ENCODE measurements at places on chromosomes 7 and 10. TPM values are rescaled to one million over a fixed set of nuclear protein-coding genes. Genes with fewer than 3 reads are reported as not detected.

- DNase-seq, result no peak
- no peaks in the 10 kb centered on the region for H3K4me1 ChIP-seq
- no peaks in the 10 kb centered on the region for H3K36me3 ChIP-seq
- H3K27me3 ChIP-seq, result no peaks in the 10 kb centered on the region
- H3K27ac ChIP-seq, result no peak overlapping the region
These were observed 109.3 kb upstream of the HPS1 start for GRCh38 chr10:98556061-98556460.

- DNase-seq, result no peak
- no peaks in the 10 kb centered on the region for H3K27me3 ChIP-seq
- H3K27ac ChIP-seq, result no peak overlapping the region
These were observed 80.2 kb upstream of the MSRB2 start for GRCh38 chr10:23015021-23015707.

GRCh38 chr7:105218215-105218614 lies 170.5 kb downstream of the SRPK2 start:
- H3K4me3 ChIP-seq, result no peak overlapping the region
- H3K27me3 ChIP-seq, result no peaks in the 10 kb centered on the region
- H3K4me1 ChIP-seq, result peaks cover 4% of the 10 kb centered on the region
- H3K27ac ChIP-seq, result no peak overlapping the region
- no peaks in the 10 kb centered on the region for H3K36me3 ChIP-seq

- peaks cover 2% of the 10 kb centered on the region for H3K36me3 ChIP-seq
- peaks cover 9% of the 10 kb centered on the region for H3K4me1 ChIP-seq
- no peak overlapping the region for H3K4me3 ChIP-seq
- no peak for DNase-seq
- no peak overlapping the region for H3K27ac ChIP-seq
These were observed 245.3 kb downstream of the KCNMA1 start for GRCh38 chr10:77392236-77392721.

Gene ZCWPW1
- 7.7 TPM for total RNA-seq

Gene PILRA
- total RNA-seq, result 4.1 TPM

Gene HHEX
- 6.0 TPM for total RNA-seq

DNA sequence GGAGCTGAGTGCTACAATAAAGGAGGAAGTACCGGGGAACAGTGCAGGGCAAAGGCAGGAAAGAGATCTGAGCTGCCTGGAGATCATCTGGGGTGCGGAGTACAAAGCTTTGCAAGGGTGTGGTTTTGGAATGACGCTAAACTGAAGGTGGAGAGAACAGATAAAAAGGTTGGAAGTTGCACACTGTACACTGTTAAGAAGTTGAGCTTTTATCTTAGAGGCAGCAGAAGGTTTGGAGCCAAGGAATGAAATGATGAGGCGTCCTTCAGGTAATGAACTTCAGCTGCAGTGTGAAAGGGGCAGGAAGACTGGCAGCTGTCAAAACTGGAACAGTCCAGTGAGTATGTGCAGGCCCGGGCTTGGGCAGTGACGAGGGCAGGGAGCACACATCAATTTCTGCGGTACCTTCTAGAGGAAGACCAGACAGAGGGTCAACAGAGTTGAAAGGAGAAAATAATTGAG lies 7.2 kb upstream of the ANKRD61 start:
- H3K27ac ChIP-seq, result no peak overlapping the region
- peaks cover 4% of the 10 kb centered on the region for H3K4me1 ChIP-seq
- no peaks in the 10 kb centered on the region for H3K27me3 ChIP-seq
- no peak overlapping the region for H3K4me3 ChIP-seq
- no peak for DNase-seq
- peaks cover 87% of the 10 kb centered on the region for H3K36me3 ChIP-seq

Gene LIPK
- total RNA-seq, result not detected

- H3K36me3 ChIP-seq, result no peaks in the 10 kb centered on the region
- H3K27ac ChIP-seq, result no peak overlapping the region
- DNase-seq, result no peak
These were observed 609.7 kb downstream of the TNS3 start for GRCh38 chr7:46972205-46972604.

DNA sequence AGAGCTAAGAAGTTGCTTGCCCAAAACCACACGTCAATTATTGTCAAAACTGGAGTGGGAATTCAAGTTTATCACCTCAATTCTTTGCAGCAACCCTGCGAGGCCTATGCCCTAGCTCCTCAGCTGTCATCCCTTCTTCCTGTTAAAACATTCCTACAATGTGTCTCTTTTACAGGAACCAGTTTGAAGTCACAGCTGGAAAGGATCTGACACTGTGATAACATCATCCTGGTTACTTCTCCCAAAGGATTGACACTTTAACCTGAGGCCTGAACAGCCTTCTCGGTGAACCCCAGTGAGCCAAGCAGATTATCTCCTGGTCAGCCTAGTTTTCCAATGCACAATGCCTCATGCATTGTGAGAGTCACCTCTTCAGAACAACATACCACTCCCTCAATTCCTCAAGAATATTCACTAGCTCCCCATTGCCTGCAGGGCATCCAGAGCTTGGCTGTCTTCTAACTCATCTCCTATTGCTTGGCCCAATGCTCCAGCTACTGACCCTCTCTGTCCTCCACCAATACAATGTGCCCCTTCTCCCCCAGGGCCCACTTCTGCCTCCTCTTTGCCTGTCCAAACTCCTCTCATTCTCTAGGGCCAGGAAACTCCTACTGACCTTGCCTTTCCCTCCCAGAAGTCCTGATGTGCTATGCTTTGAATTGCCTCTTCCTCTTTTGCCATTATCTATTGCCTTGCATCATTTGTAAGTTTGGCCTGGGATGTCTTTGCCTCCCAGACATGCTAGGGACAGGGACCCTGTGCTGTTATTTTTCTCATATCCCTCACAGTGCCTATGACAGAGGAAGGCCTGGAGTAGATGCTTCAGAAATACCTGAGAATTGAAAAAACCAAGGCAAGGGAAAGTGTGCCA lies 10.4 kb upstream of the DLG5 start:
- H3K27ac ChIP-seq, result no peak overlapping the region
- no peaks in the 10 kb centered on the region for H3K36me3 ChIP-seq
- peaks cover 7% of the 10 kb centered on the region for H3K4me1 ChIP-seq
- no peaks in the 10 kb centered on the region for H3K27me3 ChIP-seq
- no peak overlapping the region for H3K4me3 ChIP-seq

DNA sequence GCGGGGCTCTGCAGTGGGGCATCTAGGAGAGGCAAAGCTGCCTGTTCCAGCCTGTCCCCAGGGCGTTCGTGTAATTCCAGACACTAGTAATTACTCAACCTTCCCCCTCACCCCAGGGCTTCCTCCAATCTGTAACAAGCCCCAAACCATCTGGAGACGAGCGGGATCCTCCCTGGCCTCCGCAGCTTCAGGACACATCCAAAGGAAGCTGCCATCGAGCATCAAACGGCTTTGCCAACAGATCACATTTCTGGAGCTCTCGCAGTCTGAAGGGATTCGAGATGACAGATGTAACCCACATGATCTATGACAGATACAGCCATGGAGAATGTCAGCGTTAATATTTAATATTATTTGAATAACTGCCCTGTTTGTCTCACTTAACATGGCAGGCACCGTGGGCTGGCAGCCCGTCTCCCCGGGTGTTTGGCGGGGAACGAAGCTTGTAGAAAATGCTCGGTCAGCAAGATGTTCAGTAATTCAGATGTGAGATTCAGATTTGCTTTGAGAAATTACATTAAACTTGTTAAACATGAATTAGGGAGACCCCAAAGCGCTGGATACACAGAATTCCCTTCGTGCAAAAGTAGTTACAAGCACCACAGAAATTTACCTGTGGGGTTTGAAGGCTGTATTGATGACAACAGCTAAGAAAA lies 108.5 kb upstream of the C7orf33 start:
- DNase-seq, result no peak
- H3K36me3 ChIP-seq, result no peaks in the 10 kb centered on the region
- no peak overlapping the region for H3K4me3 ChIP-seq
- H3K27me3 ChIP-seq, result no peaks in the 10 kb centered on the region

DNA sequence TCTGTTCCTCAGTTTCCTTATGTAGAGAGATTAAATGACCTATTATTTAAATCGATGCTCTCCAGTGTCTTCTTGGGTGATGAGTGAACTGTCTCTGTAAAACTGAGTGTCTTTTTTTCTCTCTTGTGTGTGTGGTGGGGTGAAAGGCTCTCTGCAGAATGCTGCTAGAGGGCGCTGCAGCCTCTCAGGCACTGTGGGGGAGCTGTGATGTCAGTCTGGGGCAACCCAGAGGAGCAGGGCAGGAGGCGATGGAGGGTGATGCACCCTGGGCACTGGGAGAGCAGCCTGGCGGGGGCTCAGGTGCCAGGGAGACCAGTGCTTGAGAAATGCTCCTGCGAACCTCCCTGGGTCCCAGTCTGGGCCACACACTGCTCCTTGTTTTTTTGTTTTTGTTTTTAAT lies 110.1 kb upstream of the POM121L12 start:
- no peaks in the 10 kb centered on the region for H3K4me1 ChIP-seq
- no peaks in the 10 kb centered on the region for H3K27me3 ChIP-seq
- no peak overlapping the region for H3K27ac ChIP-seq

- H3K27ac ChIP-seq, result no peak overlapping the region
- no peaks in the 10 kb centered on the region for H3K27me3 ChIP-seq
- H3K36me3 ChIP-seq, result no peaks in the 10 kb centered on the region
These were observed 89.9 kb downstream of the HBP1 start for GRCh38 chr7:107258737-107259136.
